ENCODE measurements at places on chromosomes 3 and 15.

GRCh38 chr3:42488687-42489086 is 13.8 kb upstream of the VIPR1 start:
- DNase-seq = no peak

- peak; percentile 53 for DNase-seq
These were observed 817 bp downstream of the USP3 start for GRCh38 chr15:63504979-63505841.

DNA sequence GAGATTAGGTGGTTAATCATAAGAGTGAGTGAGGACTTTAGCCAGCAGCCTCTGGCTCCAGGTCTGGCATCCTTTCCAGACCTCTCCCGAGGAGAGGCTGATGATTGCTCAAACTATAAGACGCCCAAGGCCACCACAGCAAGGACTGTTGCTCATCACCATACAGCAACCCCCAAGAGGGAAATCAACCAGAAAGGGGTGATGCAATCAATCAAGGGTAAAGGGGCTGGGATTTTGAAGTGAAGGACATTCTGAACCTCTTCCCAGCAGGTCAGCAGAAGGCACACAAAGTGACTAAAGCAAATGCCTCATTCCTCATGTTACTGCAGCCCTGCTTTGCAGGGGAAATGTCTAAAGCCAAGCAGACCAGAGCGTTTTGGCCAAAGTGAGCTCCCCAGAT is 247.3 kb upstream of the IGF1R start:
- DNase-seq = no peak

DNA sequence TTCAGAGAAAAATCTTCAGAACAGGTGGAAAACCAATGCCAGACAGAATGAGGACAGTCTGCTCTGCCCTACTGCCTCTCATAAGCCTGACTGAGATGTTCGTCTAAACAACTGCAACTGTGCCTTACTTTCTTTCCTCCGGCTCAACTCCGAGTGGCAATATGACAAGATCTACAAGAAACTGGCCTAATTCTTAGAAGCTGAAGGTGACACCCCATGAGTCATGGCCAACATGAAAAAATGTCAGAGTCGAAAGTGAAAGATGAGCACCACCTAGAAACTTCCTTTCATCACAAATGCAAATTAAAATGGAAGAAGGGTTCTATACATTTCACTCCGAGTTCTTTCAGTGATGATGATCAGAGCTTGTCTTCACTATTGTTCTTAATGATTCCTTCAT is 12.9 kb downstream of the PCYT1A start:
- no peak for DNase-seq

DNA sequence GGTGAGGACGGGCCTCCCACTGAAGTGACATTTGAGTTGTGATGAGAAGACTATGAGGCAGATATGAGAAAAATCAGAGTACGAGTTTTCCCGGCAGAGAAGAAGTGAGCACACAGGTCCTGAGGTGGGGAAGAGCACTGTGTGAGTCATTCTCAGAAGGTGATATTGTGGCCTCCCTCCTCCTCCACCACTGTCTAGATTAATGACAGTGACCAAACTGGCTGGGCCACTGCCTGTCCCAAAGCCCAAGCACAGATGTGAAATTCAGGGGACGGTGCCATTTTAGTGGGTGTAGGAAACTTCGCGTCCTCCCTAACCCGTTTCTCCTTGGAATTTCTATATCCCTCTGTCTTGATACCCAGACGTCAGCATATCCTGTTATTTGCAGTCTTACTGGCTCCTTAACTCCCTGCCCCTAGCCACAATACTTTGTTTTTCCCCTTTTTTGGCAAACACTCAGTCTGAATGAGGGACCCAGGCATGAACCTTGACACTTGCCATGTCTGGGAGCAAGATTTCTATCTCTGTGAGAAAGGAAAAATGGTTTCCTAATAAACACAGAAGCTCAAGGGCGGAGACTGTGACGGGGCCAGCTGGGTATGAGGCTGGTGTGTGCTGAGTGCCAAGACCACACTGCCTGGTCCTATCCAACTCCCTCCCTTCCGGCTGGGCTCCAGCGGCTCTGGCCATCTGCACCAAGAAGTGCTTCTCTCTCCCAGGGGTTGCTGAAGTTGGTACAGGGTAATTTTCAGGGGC is 15.2 kb downstream of the PRICKLE2 start:
- peak; percentile 74 for DNase-seq

DNA sequence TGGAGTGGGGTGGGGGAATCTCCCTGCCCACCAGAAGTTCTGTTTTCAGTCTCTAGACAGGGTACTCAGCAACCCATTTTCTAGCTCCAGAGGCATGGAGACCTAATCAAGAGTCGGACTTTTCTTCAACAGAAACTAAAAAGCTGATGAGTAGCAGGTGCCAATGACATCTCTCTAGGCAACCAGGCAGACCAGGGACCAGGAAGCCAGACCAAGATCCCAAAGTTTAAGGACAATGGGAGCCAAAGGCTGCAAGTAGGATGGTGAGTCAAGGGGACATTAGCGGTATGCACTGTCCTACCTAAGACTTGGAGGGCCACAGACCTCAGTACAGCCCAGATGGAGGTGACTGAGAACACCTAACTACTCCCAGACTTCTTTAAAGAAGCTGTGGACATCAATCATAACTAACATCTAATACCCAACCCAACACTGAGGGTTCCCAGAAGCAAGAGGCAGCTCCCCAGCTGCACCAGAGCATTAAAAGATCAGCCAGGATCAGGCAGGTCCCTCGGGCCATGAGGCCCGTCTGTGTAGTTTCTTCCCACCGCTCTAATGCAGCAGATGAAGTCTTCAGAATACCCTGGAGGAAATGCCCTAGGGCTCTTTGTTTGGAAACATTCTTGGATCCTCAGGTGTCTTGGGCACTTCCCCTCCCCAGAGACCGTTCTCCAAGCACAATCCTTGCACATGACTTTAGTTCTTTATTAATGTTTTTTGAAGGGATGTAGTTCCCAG is 979 bp downstream of the CCDC71 start:
- no peak for DNase-seq

- DNase-seq = no peak
These were observed 8.4 kb upstream of the PLA1A start for GRCh38 chr3:119589102-119589773.

DNA sequence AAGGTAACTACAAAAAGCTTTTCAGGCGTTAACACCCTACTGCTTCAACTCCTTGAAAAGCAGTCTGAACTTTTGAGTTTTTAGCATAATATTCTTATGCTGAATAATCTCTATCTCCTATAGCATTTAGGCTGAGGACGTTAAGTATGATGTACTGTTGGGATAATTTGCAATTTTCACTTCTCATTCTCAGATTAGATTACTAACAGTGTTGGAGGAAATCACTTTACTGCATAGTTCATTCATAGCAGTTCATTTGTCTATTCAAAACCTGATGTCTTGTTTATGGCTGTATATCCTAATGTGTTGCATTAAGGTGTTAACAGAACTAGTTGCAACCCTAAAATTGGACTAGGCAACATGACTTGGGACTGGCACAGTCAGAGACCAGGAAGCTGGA is 983.1 kb downstream of the FHIT start:
- no peak for DNase-seq

GRCh38 chr15:68148039-68148438 is 57.1 kb downstream of the CALML4 start:
- DNase-seq = no peak

- no peak for DNase-seq
These were observed 430.3 kb upstream of the PDZRN3 start for GRCh38 chr3:74055061-74055460.

GRCh38 chr3:17553080-17553479 is 189.4 kb downstream of the TBC1D5 start:
- DNase-seq = no peak

DNA sequence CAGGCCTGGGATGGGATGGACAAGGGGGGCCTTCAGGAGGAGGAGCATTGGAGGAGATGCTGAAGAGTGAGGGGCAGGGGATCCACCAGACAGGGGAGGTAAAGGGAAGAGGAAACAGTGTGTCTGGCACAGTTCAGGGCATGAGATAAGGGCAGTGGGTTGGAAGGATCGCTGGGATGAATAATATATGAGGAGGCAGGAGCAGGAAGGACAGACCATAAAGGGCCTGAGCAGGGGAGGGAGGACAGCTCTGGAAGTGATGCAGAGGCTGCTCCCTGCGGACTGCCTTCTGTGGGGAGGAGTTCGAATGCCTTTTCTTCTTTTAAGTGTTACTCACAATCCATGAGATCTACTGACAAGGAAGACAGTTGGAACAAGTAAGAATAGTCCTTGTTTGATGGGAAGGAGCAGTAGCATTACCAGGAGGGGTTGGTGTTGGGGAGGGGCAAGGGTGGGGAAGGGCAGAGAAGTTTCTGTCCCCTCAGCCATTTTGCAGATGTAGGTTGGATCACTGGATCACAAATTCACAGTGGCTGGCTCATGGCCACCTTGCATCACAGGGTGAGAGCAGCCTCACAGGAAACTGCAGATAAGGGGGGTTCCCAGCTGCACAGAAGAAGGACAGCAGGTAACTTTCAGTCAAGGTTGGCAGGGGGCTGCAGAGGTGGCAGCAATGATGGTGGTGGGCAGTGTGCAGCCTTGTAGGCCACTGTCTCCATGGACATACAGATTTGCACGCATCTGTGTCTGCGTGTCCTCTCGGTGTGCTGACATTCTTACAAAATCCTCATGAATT is 91.9 kb upstream of the SNRPN start:
- no peak for DNase-seq

- DNase-seq = peak; percentile 40
These were observed at the start of gene LRRN1 for GRCh38 chr3:3799173-3800079. TSS of gene LRRN1 (plus strand) at chr3:3799431. CDS start at chr3:3844642, 45,211 bp downstream.

- peak; percentile 36 for DNase-seq
These were observed 8.4 kb upstream of the PPP1R2 start for GRCh38 chr3:195551381-195551978.

- DNase-seq = no peak
These were observed 5.0 kb downstream of the MITF start for GRCh38 chr3:69743975-69744906.

- DNase-seq = no peak
These were observed 6.8 kb downstream of the GDPGP1 start for GRCh38 chr15:90240856-90241255.

- DNase-seq = no peak
These were observed 30.4 kb downstream of the VGLL3 start for GRCh38 chr3:86960550-86960949.

GRCh38 chr3:13483286-13483685 is 3.2 kb downstream of the HDAC11 start:
- DNase-seq = no peak

GRCh38 chr3:47424434-47425382 is 43.9 kb downstream of the PTPN23 start:
- DNase-seq = no peak

DNA sequence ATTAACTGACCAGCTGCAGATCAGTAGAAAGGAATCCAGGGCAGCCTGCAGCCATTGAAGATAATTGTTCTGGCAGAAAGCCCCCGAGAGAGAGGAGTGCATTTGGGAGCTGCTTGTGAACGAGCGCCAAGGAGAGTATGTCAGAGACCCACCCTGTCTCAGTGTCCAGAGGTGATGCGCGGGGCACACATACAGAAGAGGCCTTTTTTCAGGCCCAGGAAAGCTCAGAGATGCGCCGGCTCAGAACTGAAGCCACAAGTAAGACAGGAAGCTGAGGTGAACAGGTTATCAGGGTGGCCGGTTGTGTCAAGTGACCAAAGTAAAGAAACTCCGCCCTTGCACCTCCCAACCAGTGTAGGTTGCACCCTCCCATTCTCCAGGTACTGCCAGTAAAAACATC is 59.8 kb upstream of the HEG1 start:
- no peak for DNase-seq

GRCh38 chr3:36063992-36064391 is 316.3 kb upstream of the STAC start:
- DNase-seq = no peak

- DNase-seq = peak; percentile 12
These were observed 7.5 kb downstream of the ABTB1 start for GRCh38 chr3:127680146-127680661.

- no peak for DNase-seq
These were observed 58.8 kb downstream of the KAT2B start for GRCh38 chr3:20099060-20099459.

DNA sequence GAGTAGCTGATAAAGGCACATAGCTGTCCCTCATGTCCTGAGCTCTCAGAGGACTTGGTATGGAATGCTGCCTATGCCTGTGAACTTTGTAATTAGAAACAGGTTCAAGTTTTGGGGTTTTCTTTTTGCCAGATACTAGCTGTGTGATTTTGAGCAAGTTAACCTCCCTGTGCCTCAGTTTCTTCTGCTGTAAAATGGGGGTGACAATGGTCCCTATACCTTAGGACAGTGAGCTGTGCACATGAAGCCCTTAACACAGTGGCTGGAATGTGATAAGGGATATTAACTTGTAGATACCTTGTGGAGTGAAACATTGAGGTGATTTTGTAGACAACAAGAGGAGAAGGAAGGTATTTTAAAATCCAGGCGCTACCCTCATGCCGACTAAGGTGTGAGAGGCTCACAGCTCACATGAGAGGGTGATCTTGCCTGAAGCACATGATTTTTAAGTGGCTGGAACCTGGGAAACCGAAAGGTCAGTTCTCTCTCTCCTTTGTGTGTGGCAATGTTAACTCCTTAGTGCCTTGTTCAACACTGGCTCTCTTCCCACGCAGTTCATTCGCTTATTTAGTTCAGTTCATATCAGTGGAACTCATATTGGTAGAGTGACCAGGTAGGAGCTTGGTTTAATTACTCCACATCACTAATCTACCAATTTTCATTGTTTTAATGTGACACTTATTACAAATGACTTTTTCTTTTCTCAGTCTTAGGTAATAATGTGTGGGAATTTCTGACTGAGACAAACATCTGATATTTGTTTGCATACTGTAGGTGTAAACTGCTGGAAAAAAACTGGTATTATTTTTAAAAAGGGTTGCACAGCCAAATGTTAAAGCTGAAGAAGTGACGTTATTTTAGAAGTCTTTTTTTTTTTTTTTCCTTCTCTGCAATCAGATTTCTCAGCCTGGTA is 236.2 kb downstream of the ITPR1 start:
- no peak for DNase-seq

- DNase-seq = no peak
These were observed 51.2 kb downstream of the GASK1A start for GRCh38 chr3:43030162-43030935.

GRCh38 chr3:108664266-108664665 is 74.7 kb downstream of the DZIP3 start:
- DNase-seq = no peak

DNA sequence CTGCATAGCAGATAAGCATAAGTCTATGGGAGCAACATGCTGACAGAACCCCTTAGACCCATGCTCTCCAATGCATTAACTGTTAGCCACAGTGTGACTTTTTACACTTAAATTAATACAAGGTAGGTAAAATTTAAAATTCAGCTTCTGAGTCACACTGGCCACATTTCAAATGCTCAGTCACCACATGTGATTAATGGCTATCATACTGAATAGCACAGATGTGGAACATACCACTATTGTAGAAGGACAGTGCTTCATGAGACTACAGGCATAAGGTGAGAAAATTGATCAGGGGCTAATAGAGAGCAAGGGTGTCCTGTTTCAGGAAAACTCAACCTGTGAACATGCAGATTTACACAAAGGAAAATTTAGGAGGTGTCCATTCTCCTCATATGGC is 357.0 kb upstream of the SEMA6D start:
- no peak for DNase-seq

Measured in uterus (tissue), 4 donors.